CD14-positive monocyte (primary cell): ENCODE measurements at places on chromosomes 3 and 15.
A peak's percentile ranks its signal among the peaks of the same experiment; 100 is the strongest.

- DNase-seq = no peak
Measured at GRCh38 chr3:1082108-1082507, 10.7 kb upstream of the CNTN6 start.

- no peak for DNase-seq
Measured at GRCh38 chr3:52570076-52570475, 33.7 kb downstream of the UQCC5 start.

GRCh38 chr3:35936571-35936970 lies 297.2 kb downstream of the ARPP21 start:
- no peak for DNase-seq

- no peak for DNase-seq
Measured at GRCh38 chr3:16940769-16941700, 56.3 kb downstream of the PLCL2 start.

DNA sequence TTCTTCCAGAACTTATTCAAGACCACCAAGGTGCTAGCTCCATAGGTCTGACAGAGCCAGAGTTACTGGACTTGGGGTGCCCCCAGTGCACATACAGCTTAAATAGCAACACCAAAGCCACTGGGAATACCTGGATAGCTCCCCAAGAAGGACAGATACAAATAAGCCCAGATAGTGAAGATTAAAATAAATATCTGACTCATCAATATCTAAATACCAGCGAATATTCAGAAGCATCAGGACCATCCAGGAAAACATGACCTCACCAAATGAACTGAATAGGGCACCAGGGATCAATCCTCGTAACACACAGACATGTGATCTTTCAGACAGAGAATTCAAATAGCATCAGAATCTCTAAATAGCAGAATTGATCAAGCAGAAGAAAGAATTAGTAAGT lies 931.6 kb downstream of the OTOL1 start:
- no peak for DNase-seq

GRCh38 chr15:66566963-66567531 lies 1.2 kb upstream of the LCTL start:
- DNase-seq = peak; percentile 42

GRCh38 chr15:40106203-40107161 lies 2.2 kb downstream of the BMF start:
- peak; percentile 86 for DNase-seq

- no peak for DNase-seq
Measured at GRCh38 chr3:53303549-53303948, 43.8 kb downstream of the DCP1A start.

- DNase-seq = no peak
Measured at GRCh38 chr3:130688697-130689470, 57.7 kb downstream of the PIK3R4 start.

DNA sequence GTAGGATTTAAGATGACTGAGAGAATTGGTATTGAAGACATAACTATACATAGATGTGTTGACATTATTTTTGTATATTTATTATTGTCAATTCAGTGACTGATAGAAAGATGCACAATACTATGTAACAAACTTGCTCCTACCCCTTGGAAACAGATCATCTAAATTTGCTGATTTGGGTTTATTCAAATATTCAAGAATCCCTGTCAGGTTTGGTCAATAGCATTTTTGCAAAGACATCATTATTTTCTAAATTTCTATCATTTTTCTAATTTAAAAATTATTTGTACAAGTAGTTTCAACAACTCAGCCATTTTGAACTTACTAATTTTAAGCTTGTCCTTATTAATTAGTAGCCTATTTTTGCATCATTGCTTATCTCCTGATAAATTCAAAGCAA lies 1463.4 kb downstream of the SI start:
- no peak for DNase-seq

GRCh38 chr3:43180027-43180426 lies 74.1 kb upstream of the POMGNT2 start:
- DNase-seq = peak; percentile 76
